ENCODE measurements at places on chromosomes 7 and 10.

GRCh38 chr10:32961895-32962369 lies 3.9 kb upstream of the ITGB1 start:
- no peak for DNase-seq

GRCh38 chr10:122075171-122075570 lies 86.2 kb downstream of the TACC2 start:
- DNase-seq: no peak

DNA sequence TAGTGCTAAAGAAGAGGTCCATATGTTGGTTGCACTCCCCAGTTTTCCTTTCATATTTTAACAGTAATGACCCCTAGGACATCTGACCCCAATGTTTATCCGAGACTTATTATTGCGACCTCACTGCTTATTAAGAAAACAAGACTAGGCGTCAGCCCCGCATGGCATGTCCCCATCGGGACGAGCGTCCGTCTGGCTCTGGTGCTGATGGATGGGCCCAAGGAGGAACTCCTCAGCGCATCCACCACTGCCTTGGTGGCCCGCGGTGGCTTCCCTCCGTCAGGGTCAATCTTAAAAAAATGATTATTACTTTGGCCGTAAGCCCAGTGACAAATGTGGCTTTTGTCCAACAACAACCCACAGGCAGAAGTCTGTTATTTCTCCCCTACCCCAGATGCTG lies 40.1 kb upstream of the CXCL12 start:
- DNase-seq: no peak

GRCh38 chr7:100380196-100380595 lies 6.9 kb downstream of the PILRA start:
- DNase-seq: no peak

- DNase-seq: no peak
Observed at GRCh38 chr7:28872226-28872625, 85.9 kb downstream of the TRIL start.

GRCh38 chr10:84581976-84582375 lies 253.6 kb downstream of the CCSER2 start:
- DNase-seq: no peak

DNA sequence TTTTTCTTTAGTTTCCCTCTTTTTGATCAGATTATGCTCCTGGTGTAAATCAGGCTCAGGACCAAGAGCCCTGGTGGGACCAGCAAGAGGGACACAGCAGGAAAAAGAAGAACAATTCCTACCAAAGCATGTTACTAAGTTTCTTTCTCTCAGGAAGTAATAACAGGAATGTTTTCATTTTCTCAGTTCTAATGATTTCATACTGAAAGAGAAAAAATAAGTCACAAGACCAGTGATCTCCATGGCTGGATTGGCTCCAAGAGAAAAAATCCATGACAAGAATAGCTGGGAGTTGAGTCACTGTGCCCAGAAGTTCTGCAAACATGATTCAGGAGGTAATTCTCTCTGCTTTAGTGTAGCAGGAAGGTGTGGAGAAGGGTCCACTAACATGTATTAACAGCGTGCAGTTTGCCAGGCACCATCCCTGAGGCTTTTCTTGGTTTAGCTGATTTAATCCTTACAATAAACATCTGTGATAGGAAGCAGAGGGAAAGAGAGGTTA lies 23.8 kb upstream of the IFIT2 start:
- no peak for DNase-seq

- DNase-seq: no peak
Observed at GRCh38 chr7:99992330-99993038, 16.7 kb upstream of the AZGP1 start.

DNA sequence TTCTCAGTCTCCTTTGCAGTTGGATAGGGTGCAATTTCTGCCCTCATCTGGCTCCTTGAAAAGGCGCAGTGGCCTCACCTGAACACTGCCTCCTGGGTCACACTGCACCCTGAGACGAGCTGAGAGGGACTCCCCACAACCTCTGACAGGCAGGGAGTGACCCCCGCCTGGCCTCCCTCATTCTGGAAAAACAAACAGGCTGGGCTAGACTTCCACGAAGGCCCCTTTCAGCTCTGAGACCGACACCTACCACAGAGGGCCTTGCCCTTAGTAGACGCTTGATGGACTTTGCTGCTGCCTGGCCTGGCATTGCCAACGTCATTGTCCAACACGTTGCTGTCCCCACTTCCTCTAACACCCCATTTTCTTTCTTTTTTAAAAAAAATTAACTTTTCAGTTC lies 8.6 kb downstream of the FAM241B start:
- DNase-seq: no peak

GRCh38 chr7:102258749-102259107 lies 27.9 kb upstream of the SH2B2 start:
- DNase-seq: no peak

DNA sequence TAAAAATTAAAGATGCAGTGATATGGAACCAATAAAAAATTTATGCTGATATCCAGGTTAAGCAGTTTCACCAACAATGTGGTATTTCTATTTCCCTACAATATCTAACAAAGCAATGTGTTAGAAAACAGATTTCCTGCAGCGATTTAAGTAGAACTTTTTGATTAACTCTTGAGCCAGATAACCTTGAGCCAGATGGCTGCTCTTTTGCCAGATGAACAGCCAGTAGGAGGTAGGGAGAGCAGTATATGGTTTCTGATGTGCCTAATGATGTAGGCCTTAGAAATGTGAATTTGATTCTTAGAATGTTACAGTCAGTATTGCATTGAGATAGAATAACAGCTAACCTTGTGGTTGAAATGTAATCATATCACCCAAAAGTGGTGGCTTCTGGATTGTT lies 31.1 kb downstream of the STAMBPL1 start:
- DNase-seq: no peak

GRCh38 chr7:43594020-43594419 lies 11.1 kb downstream of the STK17A start:
- no peak for DNase-seq
